CD4-positive, alpha-beta T cell treated with Interleukin-6 for 4 hours (primary cell): ENCODE measurements at places on chromosomes 12 and 14.
A peak's percentile ranks its signal among the peaks of the same experiment; 100 is the strongest.

DNA sequence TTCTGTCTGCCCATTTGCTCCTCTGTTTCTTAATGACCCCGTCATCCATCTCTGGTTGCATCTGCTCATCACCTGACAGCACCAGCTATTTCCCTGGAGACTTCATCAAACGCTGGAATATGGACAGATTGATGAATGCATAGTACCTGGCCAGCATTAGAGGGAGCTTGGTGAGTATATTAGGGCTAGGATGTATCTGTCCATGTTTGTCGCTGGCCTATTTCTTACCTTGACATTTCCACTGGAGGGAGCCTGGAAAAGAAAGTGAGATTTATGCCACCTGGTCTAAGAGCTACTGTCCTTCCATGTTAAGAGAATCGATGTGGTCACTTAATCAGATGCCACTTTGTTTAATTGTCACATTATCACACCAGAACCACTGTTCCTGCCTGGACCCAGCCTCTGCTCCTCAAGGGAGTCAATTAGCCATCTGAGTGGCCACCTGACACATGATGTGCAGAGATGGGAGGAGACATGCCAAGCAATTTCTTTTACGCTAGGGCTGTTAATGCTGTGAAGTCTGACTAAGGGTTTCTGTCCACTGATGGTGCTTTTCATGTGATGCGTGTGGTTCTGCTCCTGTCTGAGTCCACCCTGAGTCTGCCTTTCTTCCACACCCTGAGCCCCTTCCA, 75.3 kb upstream of the SFSWAP start:
- DNase-seq: no peak

DNA sequence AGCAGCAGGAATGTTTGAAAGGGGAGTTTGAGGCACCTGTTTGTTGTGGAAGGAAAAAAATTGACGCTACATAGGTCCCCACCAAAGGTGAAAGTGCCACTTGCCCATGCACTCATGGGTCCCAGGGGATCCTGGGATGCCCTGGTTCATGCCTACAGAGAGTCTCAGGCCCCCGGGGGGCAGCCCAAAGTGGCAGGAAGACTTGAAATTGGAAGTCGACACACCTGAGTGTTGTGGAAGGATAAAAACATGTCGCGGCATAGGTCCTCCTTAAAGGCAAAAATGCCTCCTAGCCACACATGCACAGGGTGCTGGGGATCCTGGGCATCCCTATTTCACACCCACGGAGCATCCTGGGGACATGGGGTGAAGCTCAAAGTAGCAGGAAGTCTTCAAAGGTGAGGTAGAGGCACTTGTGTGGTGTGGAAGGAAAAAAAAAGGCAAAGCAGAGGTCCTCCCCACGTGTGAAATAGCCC, 576.1 kb downstream of the ALG10 start:
- no peak for DNase-seq

GRCh38 chr12:58247633-58248032, 306.3 kb downstream of the ATP23 start:
- no peak for DNase-seq

DNA sequence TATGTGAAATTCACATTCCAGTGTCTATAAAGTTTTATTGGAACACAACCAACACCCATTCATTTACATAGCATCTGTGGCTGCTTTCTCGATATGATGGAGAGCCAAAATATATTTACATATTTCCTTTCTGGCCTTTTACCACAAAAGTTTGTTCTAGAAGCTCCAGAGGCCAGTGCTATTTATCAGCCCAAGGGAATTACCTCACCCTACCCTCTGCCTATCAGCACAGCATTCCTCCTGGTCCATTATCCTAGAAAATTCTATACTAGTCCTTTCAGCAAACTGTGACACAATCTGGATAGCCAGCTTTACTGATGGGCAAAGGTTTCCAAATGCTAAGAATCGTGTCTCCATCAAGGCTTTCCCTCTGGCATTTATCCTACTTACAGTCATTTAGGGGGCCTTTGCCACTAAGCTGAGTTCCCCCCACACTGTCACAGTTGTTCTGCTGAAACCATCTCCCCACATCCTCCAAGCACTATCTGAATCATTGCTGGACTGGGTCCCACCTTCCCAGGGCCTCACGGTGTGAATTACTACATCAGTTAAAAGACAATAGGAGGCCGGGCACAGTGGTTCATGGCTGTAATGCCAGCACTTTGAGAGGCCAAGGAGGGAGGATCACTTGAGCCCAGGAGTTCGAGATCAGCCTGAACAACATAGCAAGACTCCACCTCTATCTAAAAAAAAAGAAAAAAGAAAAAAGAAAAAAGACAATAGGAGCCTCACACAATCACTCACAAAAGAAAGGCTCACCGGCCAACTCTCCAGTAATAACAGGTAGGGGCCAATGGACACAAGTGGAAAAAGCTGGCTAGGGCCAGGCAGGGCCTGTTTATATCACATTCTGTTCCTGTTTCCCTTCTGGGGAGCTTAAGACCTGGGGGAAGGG, 12.1 kb downstream of the SYNE3 start:
- DNase-seq: peak; percentile 22

- no peak for DNase-seq
Observed at GRCh38 chr12:52528641-52529143, 8.5 kb upstream of the KRT5 start.

DNA sequence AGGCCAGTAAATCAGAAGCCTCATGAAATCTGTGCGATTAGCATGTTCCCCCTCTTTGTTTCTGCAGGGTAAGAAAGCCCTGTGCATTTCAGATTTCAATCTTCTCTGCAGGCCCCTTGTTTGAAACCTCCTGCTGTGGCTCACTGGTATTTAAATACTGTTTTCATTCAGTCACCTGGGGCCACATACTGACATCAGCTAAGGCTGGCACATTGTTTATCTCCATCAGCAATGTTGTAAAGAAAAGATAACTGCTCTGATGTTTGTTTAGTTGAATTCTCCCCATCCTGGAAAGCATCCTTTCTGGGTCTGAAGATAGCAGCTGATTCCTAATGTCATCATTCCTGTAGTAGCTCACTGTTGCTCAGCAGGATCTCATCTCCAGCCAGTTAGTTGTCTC, 554.9 kb downstream of the NRXN3 start:
- no peak for DNase-seq

DNA sequence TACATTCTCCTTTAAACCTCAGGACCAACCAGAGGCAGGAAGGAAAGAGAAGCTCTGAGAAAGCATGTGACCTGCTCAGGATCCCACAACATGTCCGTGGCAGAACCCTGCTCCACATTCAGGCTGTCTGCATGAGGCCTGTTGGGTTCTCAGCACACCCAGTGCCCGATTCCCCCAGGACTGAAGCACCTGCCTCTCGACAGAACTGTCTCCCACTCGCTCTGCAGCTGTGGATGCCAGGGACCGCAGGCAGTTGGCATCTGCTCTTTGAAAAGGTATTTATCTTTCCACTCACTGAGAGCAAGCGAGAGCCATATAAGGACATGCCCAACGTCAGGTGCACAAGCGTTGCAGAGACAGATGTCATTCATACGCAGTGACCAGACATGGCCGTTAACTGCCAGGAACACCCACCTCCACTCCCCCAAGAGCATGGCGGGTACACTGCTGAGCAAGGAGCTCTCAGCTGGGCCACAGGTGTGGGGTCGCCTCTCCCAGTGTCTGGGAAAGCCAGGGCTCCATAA, 18.9 kb downstream of the PITPNM2 start:
- DNase-seq: peak; percentile 53

DNA sequence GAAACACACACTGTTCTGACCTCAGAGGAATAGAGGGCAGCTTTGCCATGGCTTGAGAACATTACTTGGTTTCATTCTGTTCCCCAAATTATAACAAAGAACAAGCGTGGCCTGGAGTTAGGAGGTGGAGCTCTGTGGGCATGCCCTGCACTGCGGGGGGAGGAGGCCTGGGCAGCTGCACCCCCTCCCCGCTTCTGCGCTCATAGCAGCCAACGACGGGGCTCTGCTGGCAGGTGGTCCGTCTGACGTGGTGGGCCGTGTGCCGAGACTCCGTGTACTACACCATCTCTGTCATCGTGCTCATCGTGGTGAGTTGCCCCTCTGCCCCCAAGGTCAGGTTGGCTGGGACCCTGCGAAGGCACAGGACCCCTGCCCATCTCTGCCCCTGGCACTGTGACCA, 70.4 kb upstream of the RIN3 start:
- no peak for DNase-seq
